ENCODE measurements at places on chromosomes 6 and 20. TPM values are rescaled to one million over a fixed set of nuclear protein-coding genes. Genes with fewer than 3 reads are reported as not detected.

Gene PAK5
- total RNA-seq, result not detected

Gene ZBP1
- not detected for total RNA-seq

Gene PEX6
- total RNA-seq, result 10.6 TPM

Gene OR2H1
- not detected for total RNA-seq

Gene UNC93A
- total RNA-seq, result not detected

Gene SLC22A2
- not detected for total RNA-seq

Gene NKX2-4
- total RNA-seq, result not detected

Gene SLC22A16
- not detected for total RNA-seq

Gene LRRC73
- total RNA-seq, result under 0.01 TPM

Gene BFSP1
- 1.9 TPM for total RNA-seq

Gene F13A1
- not detected for total RNA-seq

Gene SESN1
- total RNA-seq, result 18.6 TPM

Gene TREML2
- not detected for total RNA-seq

Gene ADGRG6
- total RNA-seq, result 22.5 TPM

Gene PROKR2
- total RNA-seq, result not detected

Gene CGAS
- total RNA-seq, result 4.2 TPM

Gene TOX2
- 1.1 TPM for total RNA-seq

Gene BMP2
- 0.18 TPM for total RNA-seq

Gene RNF217
- total RNA-seq, result 16.7 TPM

Gene GLP1R
- not detected for total RNA-seq

Gene TBC1D7
- 16.4 TPM for total RNA-seq

Gene VSX1
- total RNA-seq, result not detected

Gene DSE
- 154 TPM for total RNA-seq

Gene ZNF343
- 18.9 TPM for total RNA-seq

Gene CTAGE9
- total RNA-seq, result not detected

Gene ENPP3
- total RNA-seq, result not detected

Gene CYP21A2
- total RNA-seq, result not detected

Gene WDR46
- total RNA-seq, result 73.8 TPM

Gene MAS1
- total RNA-seq, result not detected

Gene HLA-DQA1
- total RNA-seq, result not detected

Gene RAB32
- 108 TPM for total RNA-seq

Gene ZMYND8
- total RNA-seq, result 24.0 TPM

Gene CTCFL
- not detected for total RNA-seq

Gene MUC21
- not detected for total RNA-seq

Gene ZNF512B
- total RNA-seq, result 6.5 TPM

Gene RFX6
- not detected for total RNA-seq

Gene OR2J3
- total RNA-seq, result not detected

Gene DAAM2
- 13.1 TPM for total RNA-seq

Gene ZBTB46
- 15.3 TPM for total RNA-seq

Gene PCSK2
- total RNA-seq, result not detected

Gene BANF2
- total RNA-seq, result not detected

Gene PGC
- not detected for total RNA-seq
